ENCODE measurements at places on chromosomes 7 and 10.

DNA sequence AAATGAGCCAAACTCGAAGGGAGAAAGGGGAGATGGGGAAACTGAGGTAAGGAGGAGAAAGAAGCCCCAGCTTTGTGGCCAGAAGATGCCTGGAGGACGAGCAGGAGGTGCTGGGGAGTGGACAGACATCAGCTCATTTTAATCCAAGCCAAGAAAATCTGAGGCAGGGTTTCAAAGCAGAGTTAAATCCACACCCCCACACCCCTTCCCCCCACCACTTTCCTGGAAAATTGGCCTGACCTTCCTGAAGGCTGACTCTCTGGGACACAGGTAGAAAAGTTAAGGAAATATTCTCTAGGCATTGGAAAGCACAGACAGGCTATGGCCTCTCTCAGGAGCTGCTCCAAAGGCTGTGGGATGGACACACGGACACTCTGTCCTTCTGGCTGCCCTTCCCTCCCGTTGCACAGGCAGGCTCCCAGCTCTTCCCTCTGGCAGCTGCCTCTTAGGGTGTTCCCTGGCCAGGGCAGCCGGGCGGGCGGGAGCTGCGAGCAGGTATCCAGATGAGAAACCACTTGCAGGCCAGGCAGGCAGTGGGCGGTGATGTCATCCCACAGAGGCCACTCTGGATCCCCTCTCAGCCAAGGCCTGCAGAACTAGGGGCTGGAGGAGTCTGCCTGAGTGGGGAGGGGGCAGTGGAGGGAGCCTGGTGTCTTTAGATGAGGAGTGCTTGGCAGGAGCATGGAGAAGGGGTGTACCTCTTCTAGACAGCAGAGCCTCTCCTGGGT lies 171.8 kb downstream of the NEURL1 start:
- DNase-seq = no peak

GRCh38 chr10:124763267-124763666 lies 19.1 kb upstream of the FAM53B start:
- DNase-seq = no peak

GRCh38 chr7:151276666-151277590 lies 28.4 kb upstream of the SMARCD3 start:
- DNase-seq = no peak

- no peak for DNase-seq
These were observed 28.8 kb upstream of the KMT2E start for GRCh38 chr7:104985259-104985617.

Data from effector memory CD4-positive, alpha-beta T cell (primary cell).